ENCODE measurements at places on chromosomes 1 and 21. TPM values are rescaled to one million over a fixed set of nuclear protein-coding genes. Genes with fewer than 3 reads are reported as not detected.

DNA sequence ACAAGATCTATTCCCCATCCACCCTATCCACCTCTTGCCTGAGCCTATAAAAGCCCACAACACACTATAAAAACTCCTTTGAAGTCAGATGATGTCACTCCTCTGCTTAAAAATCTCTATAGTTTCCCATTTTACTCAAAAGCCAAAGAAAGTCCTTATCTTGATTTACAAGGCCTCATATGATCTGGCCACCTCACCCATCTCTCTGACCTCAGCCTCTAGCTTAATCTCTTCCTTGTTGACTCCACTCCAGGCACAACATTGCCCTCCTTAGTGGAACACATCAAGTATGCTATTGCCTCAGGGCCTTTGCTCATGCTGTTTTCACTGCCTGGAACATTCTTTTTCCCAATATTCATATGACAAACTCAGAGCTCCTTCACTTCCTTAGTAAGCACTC lies 33.3 kb downstream of the ZNF281 start:
- no peak for DNase-seq
- peaks cover 4% of the 10 kb centered on the region for H3K36me3 ChIP-seq
- no peak overlapping the region for H3K27ac ChIP-seq
- no peak overlapping the region for H3K4me3 ChIP-seq

GRCh38 chr1:159860456-159860855 lies 2.0 kb downstream of the VSIG8 start:
- no peak overlapping the region for H3K27ac ChIP-seq
- H3K4me3 ChIP-seq = no peak overlapping the region
- H3K36me3 ChIP-seq = no peaks in the 10 kb centered on the region
- peaks cover 10% of the 10 kb centered on the region for H3K27me3 ChIP-seq

- H3K36me3 ChIP-seq = no peaks in the 10 kb centered on the region
- no peaks in the 10 kb centered on the region for H3K27me3 ChIP-seq
- DNase-seq = no peak
- H3K4me3 ChIP-seq = no peak overlapping the region
- peaks cover 33% of the 10 kb centered on the region for H3K4me1 ChIP-seq
Measured at GRCh38 chr1:202203238-202204039, 9.8 kb downstream of the LGR6 start.

DNA sequence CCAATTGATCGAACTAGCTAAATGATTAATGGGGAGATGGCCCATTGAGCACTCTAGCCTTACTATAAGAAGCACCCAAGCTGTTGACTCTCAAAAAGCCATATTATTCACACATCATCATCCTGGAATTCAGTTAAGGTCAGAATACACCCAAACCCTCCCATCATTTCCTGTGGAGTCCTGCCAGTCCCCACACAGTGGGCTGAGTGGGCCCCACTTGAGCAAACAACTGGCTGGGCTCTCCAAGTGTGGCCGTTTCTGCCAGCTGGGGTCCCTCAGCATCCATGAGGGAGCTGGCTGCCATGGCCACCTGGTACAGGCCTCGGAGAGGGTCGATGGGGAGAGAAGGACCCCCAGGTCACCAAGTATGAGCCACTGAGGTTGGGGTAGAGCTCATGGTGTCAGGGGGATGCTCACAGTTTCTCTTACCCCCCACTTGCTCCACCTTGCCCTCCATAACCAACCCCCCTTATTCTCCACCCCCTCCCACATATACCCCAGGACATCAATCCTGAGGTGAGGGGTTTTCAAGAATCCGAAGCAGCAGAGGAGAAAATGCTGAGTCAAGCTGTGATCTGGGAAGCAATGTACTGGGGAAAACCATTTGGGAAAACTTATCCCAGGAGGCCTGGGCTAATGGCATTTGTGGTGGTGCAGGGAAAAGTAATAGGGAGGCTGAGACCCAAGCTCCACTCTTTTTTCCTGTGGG lies 60.3 kb downstream of the UBE2T start:
- no peaks in the 10 kb centered on the region for H3K36me3 ChIP-seq
- no peak for DNase-seq
- no peak overlapping the region for H3K4me3 ChIP-seq
- peaks cover 21% of the 10 kb centered on the region for H3K27me3 ChIP-seq

- H3K27ac ChIP-seq = no peak overlapping the region
- H3K4me1 ChIP-seq = no peaks in the 10 kb centered on the region
- no peaks in the 10 kb centered on the region for H3K36me3 ChIP-seq
Measured at GRCh38 chr1:46474570-46474969, 15.1 kb upstream of the DMBX1 start.

Gene NBPF19
- total RNA-seq = 156 TPM

Gene DDR2
- 0.16 TPM for total RNA-seq

Gene AMY1C
- total RNA-seq = not detected

Gene OR2T2
- not detected for total RNA-seq

Gene TRIM17
- 3.1 TPM for total RNA-seq

All from naive thymus-derived CD8-positive, alpha-beta T cell (primary cell).